Epithelial cell of proximal tubule (primary cell): ENCODE measurements at places on chromosomes 4 and X.

- no peak for DNase-seq
Measured at GRCh38 chr4:87570290-87570805, 38.0 kb upstream of the DSPP start.

- DNase-seq: no peak
Measured at GRCh38 chr4:93267747-93268146, 560.8 kb upstream of the ATOH1 start.

DNA sequence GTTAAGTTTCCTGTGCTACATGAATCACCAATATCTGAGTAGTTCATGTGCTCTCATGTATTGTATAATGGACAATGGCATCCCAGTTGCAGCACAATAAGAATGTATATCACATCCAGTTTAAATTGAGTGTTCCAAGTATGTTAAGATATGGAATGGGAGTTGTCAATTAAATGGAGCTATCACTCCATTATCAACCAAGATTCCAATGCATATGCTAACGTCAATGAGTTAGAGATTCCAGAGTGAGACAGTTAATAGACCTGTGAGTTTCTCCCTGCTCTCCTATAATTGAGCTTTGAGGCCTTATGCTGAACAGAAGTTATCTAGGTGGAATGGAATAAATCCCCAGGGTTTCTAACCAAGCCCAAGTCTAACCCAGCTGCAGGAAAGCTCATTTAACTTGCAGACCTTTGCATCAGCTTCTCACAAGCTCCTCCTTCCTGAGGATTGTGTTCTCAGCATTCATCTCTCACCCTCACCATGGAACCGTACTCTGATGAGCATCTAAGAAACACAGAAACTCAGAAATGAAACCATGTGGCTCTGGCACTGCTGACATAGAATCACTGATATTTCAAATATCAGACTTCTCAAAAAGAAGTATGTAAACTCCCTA, 84.8 kb downstream of the TIGD2 start:
- DNase-seq: no peak

GRCh38 chrX:627510-627981, 3.0 kb upstream of the SHOX start:
- no peak for DNase-seq

DNA sequence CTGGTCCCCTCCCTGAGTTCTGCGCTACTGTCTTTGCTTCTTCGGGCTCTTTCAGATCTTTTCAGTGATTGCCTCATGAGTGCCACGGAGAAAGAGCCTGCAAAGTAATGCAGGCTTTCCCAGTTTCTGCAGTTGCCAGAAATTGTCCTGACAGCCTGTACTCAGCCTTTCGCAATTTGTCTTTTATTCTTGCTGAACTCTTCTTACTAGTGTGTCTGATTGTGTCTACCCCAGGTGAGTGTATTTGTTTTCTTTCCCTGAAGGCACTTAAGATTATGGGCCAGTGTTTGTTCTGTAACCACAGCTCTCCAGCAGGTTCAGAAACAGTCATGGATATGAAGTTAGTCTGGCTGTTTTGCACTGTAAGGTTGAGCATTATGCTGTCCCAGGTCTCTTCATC, 47.1 kb downstream of the FAM193A start:
- peak; percentile 18 for DNase-seq

DNA sequence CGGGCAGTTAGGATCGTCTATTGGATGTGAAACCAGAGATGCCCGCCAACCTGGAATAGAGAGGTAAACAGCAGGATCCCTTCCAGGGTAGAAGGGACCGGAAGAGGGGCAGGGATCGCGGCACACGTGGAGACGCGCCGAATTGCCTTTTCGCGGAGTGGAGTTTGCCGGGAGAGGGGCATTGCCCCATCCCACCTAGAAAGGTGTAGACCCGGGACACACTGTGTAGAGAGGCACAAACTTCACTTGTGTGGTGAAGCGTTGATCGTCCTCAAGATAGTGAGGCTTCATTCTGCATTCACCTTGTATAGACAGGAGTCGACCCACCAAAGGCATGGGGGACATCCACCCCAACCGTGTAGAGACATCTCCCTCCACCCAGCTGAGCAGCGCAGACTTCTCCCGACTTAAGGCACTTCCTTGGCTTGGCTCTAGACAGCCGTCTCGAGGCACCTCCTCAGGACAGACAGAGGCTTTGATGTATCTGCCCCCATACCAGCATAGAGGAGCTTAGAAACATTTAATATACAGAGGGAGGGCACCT, 410 bp downstream of the GNL3L start:
- DNase-seq: no peak

GRCh38 chr4:34362654-34363053, 1881.7 kb downstream of the ARAP2 start:
- no peak for DNase-seq
